Stimulated activated CD8-positive, alpha-beta memory T cell treated with anti-CD3 and anti-CD28 coated beads, Interleukin-7, amount 100 ng/mL, for 24 hours (primary cell): ENCODE measurements at places on chromosomes 1 and 21.

GRCh38 chr1:3599816-3600215 lies 11.5 kb downstream of the MEGF6 start:
- no peak for DNase-seq

- DNase-seq: peak; percentile 30
Measured at GRCh38 chr21:34510148-34511142, 1.6 kb downstream of the KCNE1 start.

- DNase-seq: no peak
Measured at GRCh38 chr1:167728818-167729410, 7.1 kb downstream of the MPZL1 start.

GRCh38 chr1:219083631-219084030 lies 90.0 kb upstream of the LYPLAL1 start:
- no peak for DNase-seq
